ENCODE measurements at places on chromosomes 2 and 18.

DNA sequence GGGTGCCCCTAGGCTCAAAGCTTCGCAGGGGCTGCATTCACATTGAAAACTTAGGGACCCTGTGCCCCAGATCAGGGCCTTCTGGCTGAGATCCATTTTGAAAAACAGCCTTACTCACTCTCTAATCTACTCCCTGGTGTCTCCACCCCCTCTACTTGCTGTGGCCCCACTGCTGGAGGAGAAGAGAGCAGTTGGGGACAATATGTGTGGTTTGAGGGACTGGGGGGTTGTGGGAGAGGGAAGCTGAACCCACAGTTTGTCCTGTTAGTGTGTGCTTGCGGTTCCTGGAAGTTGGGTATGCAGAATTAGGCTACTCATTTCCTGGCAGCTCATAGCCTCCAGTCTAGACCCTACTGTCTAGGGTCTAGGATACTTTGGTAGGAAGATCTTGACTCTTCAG is 211.4 kb downstream of the PRKCE start:
- peak; percentile 21 for DNase-seq

DNA sequence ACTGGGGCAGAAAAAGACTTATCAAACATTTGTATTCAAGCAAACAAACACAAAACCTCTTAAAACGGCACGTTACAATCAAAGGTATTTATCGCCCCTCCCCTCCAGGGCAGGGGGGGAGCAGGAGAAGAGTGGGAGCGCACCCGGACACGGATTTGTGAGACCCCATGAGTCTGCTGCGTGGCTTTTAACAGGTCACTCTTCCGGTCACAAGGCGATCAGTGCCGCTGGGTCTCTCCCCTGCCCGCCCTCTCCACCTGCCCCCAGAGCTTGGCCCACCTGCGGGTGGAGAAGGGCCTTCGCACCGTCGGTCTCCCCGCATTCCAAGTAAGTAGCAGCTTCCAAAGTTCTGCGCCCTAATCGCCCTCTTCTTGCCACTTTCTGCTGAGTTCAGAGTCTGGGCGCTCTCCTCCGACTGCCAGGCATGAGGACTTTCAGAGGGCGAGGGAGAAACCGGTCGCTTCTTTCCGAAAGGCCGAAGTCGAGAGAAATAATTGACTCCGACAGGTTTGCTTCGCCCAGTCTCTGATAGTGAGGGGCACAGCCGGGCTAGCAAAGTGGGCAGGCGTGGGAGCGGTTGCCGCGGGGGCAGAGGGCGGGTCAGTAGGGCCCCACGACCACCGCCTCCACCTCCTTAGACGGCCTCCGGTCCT is 800 bp downstream of the RPRM start:
- DNase-seq: no peak

DNA sequence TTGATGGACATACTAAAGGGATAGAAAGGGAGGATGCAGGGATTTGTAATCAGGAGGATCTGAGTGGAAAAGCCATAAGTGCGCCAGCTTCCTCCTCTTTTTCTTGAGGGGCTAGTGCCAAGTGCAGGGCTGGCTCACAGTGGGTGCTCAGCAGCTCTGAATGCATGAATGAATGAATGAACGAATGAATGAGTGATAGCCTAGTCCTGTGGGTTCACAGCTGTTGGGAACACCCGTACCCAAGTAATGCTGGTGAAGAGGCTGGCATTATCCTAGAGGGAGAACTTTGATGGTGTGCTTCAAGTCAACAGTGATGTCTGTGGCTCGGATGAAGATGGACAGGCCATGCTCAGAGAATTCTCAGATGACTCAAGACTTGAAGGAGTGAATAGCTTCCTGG is 108.8 kb downstream of the KCTD1 start:
- no peak for DNase-seq

DNA sequence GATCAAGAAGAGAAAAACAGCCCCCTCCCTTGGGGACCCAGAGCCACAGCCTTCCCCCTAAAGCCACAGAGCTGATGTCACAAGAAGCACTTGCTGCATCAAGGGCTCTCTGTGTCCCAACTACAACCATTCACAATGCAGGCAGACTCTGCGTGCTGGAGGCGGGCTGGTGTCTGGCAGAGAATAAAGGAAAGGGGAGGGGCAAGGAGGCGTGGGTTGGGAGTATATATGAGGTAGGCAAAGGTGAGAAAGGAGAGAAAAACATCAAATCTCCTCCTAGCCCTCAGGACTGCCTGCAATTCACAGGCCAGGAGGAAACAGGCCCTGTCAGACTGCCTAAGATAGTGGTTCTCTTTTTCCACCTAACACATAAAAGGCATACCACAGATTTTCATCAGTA is 48.8 kb upstream of the IHH start:
- DNase-seq: no peak

- no peak for DNase-seq
Measured at GRCh38 chr2:44623622-44624351, 262.0 kb downstream of the CAMKMT start.

DNA sequence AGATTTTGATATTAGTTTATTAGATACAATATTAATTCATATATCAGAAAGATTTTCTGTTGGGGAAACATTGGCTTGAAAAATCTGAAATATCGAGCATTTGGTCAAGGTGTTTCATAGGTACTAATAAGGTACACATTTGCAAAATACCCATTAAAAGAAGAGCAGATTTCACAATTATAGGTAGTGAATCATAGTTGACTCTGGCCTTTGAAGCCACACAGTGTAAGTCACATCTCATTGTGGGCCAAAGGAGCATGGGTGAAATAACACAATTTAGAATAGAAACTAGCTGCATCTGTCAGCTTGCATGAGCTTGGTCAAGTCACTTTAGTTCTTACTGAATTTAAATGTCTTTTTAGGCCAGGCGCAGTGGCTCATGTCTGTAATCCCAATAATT is 4.9 kb downstream of the KDM3A start:
- no peak for DNase-seq

GRCh38 chr2:96539215-96539920 is 2.8 kb downstream of the ARID5A start:
- DNase-seq: no peak

DNA sequence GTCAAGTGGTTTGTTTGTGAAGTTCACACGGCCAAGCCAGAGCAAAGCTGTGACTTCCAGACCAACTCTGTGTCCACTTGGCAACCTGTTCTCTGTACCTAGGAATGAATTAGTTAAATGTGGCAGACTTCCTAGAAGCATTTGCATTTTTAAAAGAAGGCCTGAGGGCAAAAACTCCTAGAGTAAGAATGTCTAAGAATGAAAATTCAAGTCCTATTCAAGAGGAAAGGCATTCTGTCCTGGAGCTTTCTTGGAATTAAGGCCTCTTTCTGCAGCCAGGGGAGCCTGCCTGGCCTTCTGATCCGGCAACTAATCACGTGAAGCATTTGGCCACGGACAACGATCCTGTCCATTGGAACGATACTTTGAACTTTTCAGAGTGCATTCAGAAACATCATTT is 155.0 kb downstream of the SETBP1 start:
- DNase-seq: no peak

DNA sequence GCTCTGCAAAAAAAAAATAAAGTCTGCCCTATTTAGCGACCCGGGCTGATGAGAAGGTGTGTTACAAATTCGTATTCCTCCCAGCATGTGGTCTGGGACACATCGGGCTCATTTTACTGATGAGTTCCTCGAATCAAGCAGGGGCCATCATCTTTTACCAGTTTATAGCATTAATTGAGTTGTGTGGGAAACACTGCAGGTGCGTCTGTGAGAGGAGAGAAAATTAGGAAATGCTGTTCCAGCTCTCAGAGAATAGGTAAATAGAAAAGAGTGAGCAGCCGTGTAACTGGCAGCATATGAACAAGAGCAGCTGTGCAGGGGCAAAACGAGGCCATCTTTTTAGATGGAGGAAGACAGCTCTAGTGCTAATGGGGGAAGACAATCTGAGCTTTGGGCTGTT is 216.7 kb downstream of the SETBP1 start:
- DNase-seq: no peak

- DNase-seq: no peak
Measured at GRCh38 chr2:180607514-180608049, 372.8 kb upstream of the UBE2E3 start.

- no peak for DNase-seq
Measured at GRCh38 chr2:225484751-225485150, 85.2 kb downstream of the NYAP2 start.

GRCh38 chr2:75012080-75012479 is 53.6 kb downstream of the POLE4 start:
- DNase-seq: no peak

DNA sequence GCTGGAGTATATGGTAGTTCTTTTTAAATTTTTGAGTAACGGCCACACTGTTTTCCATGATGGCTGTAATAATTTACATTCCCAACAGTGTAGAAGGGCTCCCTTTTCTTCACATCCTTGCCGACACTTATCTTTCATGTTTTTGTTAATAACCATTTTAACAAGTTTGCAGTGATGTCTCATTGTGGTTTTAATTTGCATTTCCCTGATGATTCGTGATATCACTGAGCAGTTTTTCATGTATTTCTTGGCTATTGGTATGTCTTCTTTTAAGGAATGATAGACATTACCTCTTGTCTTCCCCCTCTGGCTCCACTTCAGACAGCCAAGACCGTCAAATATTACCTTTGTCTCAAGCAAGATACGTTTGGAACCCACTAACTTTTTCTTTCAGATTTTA is 371.1 kb upstream of the NRP2 start:
- DNase-seq: peak; percentile 14

GRCh38 chr2:143847257-143847656 is 672.7 kb downstream of the ZEB2 start:
- DNase-seq: peak; percentile 14

- no peak for DNase-seq
Measured at GRCh38 chr2:54723996-54724559, 616 bp downstream of the EML6 start.

- no peak for DNase-seq
Measured at GRCh38 chr2:53944542-53944941, 26.3 kb downstream of the PSME4 start.

DNA sequence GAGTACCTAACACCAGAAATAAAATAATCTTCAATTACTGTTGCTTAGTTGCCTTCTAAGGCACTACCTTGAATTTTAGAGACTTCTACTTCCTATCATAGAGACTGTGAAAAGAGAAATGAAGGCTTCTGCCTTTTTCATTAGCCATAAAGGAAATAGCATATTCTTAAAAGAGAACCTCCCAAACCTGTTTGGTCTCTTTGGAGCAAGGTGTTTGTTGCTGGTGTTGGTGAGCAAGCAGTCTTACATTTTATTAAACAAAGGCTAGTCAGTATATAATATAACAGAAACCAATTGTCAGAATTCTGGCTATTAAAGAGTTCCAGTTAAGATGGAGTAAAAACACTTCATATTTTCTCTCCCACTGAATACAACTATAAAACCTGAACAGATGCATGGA is 116.4 kb downstream of the TAF4B start:
- DNase-seq: no peak

DNA sequence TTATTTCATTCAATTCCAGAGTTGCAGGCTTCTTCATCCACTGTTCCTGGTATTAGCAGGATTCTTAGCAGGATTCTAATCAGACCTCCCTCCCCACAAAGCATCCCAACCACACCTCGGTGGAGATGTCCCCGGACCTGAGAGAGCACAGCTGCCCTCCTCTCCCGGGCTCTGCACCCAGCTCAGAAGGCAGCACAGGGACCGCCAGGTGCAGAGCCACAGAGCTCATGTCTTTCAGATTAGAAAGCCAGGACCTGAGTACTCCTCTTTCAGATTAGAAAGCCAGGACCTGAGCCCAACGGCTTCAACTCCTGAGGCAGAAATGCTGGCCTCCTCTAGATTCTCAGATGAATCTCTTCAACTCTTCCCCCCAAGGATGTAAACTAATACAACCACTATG is 152.3 kb downstream of the MYO5B start:
- DNase-seq: no peak

All from fibroblast of skin of right quadriceps (primary cell).